ENCODE measurements at places on chromosomes 2 and 18.
A peak's percentile ranks its signal among the peaks of the same experiment; 100 is the strongest.

DNA sequence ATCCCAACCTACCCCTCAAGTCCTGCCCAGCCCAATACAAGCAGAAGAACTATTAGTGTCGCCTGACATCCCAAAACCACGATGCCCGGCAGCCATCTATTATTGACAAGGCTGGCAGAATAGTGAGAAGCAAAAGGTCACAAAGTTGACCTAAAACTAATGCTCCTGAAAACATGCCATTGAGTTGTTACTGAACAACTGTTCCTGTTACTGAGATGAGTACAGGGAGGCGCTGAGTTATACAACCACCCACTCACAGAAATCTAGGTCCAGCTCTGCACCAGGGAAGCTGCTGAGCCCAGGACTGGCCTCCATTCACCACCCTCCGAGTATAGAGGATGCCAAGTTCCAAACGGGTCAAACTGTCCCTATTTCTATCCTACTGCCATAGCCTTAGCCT is 180.0 kb upstream of the ACAA2 start:
- no peak for DNase-seq

- DNase-seq, result no peak
Observed at GRCh38 chr2:123380370-123380935, 644.6 kb upstream of the CNTNAP5 start.

GRCh38 chr2:239057533-239057932 is 209.6 kb downstream of the TWIST2 start:
- DNase-seq, result no peak

GRCh38 chr2:166803373-166804000 is 84.8 kb upstream of the XIRP2 start:
- no peak for DNase-seq

- DNase-seq, result peak; percentile 67
Observed at GRCh38 chr2:68774569-68775271, 40.1 kb downstream of the ARHGAP25 start.

DNA sequence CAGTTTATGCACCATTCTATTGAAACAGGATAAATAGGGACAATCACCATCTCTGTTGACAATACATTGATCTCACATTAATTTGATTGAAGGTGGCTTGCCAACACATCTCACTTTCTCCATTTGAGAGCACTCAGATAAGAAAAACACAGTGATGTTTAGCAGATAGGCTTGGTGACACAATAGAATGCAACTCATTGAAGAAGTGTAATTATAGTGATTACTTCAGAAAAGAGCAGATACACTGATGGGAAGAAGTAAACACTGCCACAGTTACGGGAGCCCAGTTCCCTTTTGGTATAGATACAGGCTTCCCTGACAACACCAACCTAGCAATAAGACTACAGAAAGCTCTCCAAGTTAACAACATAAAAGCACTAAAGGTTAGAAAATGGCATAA is 89.1 kb downstream of the FIGN start:
- no peak for DNase-seq

GRCh38 chr2:191225690-191226089 is 19.5 kb upstream of the MYO1B start:
- DNase-seq, result no peak

GRCh38 chr2:179338681-179339080 is 74.0 kb upstream of the SESTD1 start:
- DNase-seq, result no peak

- no peak for DNase-seq
Observed at GRCh38 chr2:206189691-206190090, 30.0 kb downstream of the EEF1B2 start.

- DNase-seq, result no peak
Observed at GRCh38 chr2:139864821-139865302, 1084.7 kb upstream of the NXPH2 start.

GRCh38 chr2:225454412-225454811 is 54.9 kb downstream of the NYAP2 start:
- no peak for DNase-seq

- no peak for DNase-seq
Observed at GRCh38 chr2:55807900-55808299, 114.3 kb upstream of the PNPT1 start.

- no peak for DNase-seq
Observed at GRCh38 chr2:221876016-221876415, 303.9 kb upstream of the EPHA4 start.

GRCh38 chr2:383178-383577 is 95.3 kb upstream of the ALKAL2 start:
- no peak for DNase-seq

DNA sequence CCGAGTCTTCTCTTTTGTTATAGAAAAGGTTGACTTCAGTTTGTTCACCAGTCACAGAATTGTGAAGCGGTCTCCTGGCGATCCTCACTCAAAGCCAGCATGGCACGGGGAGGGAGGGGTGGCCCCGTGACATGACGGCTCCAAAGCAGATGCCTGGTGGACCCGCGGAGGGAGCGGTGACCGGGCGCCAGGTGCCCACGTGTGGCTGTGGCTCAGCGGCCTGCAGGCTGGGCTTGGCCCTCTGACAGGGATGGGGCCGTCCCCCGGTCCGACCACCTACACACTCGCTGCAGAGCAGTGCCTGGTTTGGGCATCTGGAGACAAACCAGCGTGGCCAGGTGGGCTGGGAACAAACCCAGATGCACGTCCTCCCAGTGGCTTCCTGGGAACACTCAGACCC is 129.1 kb upstream of the SNTG2 start:
- no peak for DNase-seq

DNA sequence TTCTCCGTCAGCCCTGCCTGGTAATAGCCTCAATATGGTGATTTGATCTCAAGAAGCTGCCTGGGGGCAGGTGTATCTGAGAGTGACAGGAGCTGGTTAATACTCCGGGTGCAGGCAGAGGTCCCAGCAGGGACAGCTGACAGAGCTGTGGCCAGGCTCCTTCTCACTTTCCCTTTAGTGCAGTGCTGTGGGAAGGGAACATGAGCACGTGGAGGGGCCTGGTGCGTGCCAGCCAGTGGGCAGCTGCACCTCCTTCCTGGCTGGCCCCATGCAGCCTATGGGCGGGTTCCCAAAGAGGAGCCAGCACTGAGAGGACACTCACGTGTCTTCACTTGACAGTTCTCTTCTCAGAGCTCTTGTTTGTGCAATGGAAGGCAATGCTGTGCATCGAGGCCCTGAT is 9.1 kb downstream of the CNNM4 start:
- no peak for DNase-seq

- DNase-seq, result no peak
Observed at GRCh38 chr2:134433469-134433868, 179.6 kb downstream of the MGAT5 start.

DNA sequence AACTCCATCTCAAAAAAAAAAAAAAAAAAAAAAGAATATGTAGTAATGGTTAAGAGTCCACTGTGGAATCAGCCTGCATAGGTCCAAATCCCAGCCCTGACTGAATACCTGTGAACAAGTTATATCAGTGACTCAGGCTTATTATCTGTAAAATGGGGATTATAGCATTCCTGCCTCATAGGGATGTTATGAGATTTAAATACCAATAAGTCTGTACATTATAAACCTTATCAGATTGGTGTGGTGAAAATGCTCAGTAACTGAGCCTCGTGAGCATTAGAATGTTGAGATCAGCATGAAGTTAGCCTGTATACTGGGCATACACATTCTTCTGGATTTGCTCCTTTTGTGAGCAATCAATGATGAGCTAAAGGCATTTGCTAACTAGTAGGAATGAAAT is 3.0 kb upstream of the AMMECR1L start:
- no peak for DNase-seq

- no peak for DNase-seq
Observed at GRCh38 chr2:188609321-188610049, 317.8 kb downstream of the GULP1 start.

DNA sequence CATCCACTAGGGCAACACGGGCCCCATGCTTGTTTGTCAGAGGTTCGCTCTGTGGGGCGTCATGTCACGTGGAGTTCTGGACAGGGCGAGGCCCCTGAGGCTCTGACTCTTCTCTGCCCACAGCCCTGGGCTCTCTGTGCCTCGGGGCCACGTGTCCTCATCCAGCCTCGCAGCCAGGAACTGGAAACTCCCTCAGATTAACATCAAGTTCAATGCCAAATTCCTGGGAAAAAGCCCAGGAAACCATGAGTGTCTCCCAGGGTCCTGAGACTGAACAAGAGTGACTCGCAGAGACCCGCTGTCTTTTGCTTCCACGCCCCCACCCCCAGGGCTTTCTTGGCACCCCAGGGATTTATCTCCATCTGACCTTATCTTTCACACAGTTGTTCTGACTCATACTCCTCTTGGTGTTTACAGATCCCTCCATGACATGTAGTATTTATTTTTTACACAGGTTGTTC is 174.0 kb upstream of the PIEZO2 start:
- DNase-seq, result no peak

DNA sequence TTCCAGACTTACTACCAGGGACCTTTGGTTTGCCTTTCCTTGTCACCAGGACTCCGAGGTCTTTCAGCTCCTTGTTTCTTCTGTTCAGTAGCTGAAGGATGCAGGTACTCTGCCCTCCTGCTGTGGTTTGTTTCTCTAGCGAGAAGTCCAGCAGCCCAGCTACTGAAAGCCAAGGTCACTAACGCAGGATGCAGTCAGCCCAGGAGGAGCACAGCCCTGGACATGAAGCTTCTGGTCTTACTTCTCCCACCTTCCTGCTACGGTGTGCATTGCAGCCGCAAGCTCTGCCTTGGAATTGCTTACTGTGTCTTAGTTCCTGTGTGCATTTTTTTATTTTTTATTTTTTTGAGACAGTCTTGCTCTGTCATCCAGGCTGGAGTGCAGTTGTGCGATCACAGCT is 62.4 kb downstream of the DGKD start:
- DNase-seq, result no peak

DNA sequence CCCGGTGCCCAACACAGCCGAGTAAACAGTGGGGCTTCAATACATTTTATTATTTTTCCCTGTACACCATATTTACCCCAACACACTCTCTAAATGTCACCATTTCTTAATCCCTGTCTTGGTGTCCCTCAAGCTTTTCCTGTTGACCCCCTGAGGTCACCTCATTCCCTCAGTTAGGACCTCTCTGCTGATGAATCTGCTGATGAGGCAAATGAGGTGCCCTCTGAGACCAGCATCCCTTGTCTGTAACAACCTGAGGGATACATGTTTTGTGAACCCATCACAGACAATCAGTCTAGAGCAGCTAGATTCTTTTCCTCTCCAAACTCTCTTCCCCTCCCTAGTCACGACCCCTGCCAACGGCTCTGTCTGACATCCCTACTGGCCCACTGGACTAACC is 127.6 kb downstream of the FSHR start:
- DNase-seq, result no peak

DNA sequence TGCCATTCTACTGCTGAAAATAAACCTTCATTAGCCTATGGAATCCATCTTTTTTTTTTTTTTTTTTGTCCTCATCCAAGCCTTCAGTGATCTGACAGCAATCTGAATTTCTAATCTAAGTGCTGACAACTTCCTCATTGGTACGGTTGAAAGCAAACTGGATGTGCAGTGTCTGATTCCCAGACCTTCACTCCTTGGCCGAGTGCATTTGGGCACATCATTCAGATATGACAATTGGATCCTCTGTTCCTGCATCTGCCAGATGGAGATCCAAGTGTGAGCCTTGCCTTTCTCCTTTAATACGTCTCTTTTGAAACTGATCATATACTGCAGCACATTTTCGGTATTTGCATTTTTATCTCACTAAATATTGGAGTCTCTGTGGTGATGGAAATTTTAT is 713.1 kb downstream of the DCDC2C start:
- DNase-seq, result no peak

DNA sequence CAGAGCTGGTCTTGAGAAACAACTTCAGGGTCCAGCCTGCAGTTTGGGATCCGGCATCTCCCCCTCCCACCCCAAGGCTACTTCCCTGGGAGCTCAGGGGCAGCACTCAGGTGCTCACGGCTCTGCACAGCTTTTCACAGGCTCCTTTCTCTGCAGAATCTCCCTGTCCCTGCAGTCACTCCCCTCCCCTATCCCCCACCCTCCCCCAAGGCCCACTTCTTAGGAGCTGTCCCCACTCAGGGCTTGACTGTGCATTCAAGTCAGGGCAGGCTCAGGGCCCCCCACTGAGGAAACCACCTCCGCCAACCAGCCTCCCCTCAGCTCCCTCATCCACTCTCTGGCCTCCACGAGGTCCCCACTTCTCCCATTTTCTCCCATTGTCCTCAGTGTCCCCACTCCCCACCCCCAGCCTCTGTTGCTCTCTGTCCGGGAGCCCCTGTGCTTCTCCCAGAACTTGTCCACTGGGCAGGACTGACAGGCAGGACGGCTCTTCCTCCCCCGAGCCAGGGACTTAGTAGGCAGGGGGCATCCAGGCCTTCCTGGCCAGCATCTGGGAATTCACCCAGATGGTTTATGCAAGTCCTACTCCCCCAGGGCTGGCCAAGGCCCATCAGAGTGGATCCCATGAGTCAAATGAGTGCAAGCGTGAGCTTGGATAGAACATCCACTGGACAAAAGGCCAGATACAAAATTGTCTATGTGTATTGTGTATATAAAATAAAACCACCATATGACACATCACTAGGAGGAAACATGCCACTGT is 7.6 kb downstream of the NMUR1 start:
- no peak for DNase-seq

- DNase-seq, result no peak
Observed at GRCh38 chr2:74070991-74071390, 76.7 kb downstream of the BOLA3 start.

DNA sequence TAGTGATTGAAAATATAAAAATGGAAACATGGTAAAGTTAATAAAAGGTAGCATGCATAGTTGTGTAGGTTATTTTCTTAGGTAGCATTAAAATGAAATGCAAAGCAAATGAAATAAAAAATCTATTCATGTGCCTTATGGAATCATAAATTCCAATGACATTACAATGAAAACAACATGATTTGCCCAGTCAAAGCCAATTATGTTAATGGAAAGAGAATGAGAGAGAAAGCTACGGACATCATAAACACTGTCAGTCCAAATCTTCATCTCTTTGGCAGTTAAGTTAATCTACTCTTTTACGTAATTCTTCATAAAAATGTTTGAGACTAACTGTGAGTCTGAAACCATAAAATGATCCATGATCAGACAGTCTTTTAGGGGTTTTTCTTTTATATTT is 636.7 kb upstream of the SYT4 start:
- no peak for DNase-seq

GRCh38 chr2:126413079-126413478 is 242.9 kb upstream of the GYPC start:
- no peak for DNase-seq

DNA sequence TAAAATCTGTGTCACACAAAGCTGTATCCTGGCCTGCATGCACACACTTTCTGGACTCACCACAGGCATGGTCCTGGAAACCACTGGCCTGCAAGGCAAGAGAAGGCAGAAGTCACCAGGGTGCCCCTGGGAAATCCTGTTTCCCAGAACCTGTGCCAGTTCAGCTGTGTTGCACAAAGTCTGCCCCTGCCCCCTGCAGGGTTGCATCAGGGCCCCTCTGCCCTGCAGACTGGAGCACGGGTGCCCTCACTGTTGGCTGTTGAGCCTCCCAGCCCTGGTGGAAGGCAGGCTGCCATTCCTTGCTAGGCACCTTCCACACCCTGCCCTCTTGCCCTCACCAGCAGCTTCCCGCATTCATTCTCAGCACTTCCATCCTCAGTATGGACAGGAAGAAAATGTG is 18.0 kb upstream of the TUBB6 start:
- no peak for DNase-seq

- DNase-seq, result no peak
Observed at GRCh38 chr2:176508374-176508773, 239.1 kb downstream of the MTX2 start.

GRCh38 chr18:57819671-57820460 is 16.8 kb upstream of the ATP8B1 start:
- DNase-seq, result no peak

- DNase-seq, result no peak
Observed at GRCh38 chr18:21163647-21164547, 52.3 kb upstream of the ROCK1 start.

GRCh38 chr2:120820953-120821279 is 85.2 kb downstream of the GLI2 start:
- no peak for DNase-seq

Measured in stimulated activated CD8-positive, alpha-beta memory T cell treated with anti-CD3 and anti-CD28 coated beads, Interleukin-7, amount 100 ng/mL, for 48 hours (primary cell).